Left colon (tissue), 2 donors: ENCODE measurements at places on chromosomes 2 and 18. TPM values are rescaled to one million over a fixed set of nuclear protein-coding genes. Genes with fewer than 3 reads are reported as not detected.

DNA sequence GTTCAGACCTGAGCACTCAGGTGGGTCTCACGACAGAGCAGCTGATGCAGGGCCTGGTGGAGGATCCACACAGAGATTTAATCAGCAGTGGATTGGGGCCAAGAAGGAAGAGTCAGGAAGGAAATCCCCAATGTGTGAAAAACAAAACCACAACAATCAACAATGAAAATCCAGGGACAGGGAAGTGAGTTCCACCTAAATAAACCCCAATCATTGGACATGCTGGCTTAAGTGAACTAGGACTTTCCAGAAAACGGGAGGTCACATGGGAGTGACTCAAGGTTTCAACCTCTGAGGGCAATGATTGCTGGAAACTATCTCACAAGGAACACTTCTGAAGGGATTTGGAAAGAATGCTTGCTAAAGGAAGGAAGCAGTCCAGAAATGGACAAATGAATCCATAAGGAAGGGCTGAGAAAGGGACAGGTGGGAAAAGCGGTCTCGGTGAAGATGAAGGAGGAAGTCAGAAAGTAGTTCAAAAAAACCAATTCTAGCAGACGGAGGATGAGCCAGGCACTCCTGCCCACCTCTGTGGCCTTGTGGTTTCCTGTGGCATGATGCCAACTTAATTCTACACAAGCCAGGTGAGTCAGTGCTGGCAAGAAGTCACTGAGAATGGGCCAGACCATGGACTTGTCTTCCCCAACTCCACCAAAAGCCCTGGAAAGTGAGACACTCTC is 15.4 kb upstream of the XDH start:
- DNase-seq, result no peak

GRCh38 chr18:56291294-56291693 is 347.1 kb downstream of the TXNL1 start:
- DNase-seq, result no peak

- no peak for DNase-seq
Observed at GRCh38 chr18:24022161-24022560, 7.6 kb downstream of the TTC39C start.

GRCh38 chr2:148660999-148661398 is 16.4 kb downstream of the EPC2 start:
- no peak for DNase-seq

The SCTR gene
- 0.45 TPM for total RNA-seq

The WDR75 gene
- total RNA-seq, result 18.0 TPM

GRCh38 chr18:61198486-61198885 is 134.7 kb upstream of the CDH20 start:
- DNase-seq, result no peak

DNA sequence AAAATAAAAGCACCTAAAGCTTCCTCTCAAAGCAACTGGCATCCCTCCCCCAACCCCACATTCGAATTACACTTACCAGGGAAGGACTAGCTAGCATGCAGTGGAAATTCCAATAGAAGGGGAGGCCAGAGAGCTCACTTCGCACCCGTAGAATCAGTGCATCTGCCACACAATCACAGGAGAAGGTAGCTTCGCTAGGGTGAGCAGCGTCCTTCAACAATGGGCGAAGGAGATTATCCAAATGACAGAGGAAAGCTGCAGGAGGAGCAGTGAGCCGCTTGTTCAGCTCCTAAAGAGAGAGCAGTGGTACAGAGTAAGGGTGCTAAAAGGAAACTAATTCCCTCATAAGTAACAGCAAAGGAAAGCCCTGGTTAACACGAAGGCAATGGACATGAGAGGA is 3.2 kb downstream of the NHEJ1 start:
- no peak for DNase-seq

The EMX1 gene
- total RNA-seq, result 2.2 TPM

GRCh38 chr2:160322320-160322719 is 122.2 kb upstream of the ITGB6 start:
- no peak for DNase-seq

The GREB1L gene
- not detected for total RNA-seq

- no peak for DNase-seq
Observed at GRCh38 chr2:3465844-3466481, 53.4 kb downstream of the ADI1 start.

GRCh38 chr2:38533180-38533579 is 69.5 kb downstream of the HNRNPLL start:
- no peak for DNase-seq

DNA sequence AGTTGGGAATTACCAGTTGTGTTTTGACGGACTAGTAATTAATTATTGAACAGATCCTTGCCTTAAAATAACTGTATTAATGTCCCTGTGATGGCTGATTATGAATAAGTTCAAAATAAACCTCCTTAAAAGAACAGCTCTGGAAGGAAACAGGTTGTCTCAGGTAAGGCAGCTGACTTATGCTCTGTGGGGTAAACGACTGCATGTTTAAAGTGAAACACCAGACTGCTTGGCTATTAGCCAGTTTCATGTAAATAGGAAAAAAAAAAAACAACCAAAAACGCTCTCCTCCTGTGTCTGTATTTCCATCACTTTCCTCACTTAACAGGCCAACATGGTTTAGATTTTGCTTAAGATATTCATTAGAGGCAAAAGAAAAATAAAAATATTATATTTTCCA is 243.6 kb downstream of the TMEM182 start:
- no peak for DNase-seq

The HOXD13 gene
- total RNA-seq, result 0.15 TPM

DNA sequence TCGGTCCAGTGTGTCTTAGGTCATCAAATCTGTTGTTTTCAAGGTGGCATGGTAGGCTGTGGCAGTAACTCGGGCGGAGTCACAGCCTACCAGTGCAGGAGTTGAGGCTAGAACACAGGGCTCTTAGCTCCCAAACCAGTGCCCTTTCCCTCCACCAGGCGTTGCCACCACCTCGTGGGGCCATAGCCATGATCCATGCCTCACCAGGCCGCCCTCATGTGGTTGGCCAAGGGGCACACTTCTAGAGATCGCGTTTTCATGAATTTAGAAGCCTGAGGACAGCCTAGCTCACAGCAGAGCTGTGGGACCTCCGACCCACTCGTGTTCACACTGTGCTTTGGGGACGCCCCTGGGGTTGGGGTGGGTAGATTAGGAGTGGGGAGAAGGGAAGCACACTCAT is 10.6 kb downstream of the SEC11C start:
- DNase-seq, result no peak

DNA sequence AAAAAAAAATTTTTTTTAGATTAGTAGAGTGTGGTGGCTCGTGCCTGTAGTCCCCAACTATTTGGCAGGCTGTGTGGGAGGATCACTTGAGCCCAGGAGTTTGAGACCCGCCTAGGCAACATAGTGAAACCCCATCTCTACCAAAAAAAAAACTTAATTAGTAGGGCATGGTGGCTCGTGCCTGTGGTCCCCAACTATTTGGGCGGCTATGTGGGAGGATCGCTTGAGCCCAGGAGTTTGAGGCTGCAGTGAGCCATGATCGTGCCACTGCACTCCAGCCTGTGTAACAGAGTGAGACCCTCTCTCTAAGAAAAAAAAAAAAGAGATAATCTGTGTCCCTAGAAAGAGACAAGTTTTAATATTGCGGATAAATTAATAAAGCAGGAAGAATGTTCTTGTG is 8.8 kb downstream of the GPR55 start:
- DNase-seq, result peak; percentile 0

DNA sequence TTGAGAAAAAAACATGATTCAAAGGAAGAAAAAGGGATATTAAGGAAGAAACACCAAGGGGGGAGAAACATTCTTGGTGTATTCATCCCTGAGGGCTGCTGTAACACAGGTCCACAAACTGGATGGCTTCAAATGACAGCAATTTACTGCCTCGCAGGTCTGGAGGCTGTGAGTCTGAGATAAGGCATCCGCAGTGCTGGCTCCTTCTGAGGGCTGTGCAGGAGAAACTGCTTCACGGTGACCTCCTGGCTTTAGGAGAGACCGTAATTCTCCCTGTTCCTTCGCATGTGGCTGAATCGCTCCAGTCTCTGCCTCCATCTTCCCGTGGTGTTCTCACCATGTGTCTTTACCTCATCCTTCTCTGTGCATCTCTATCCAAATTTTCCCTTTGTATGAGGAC is 490.7 kb downstream of the EIPR1 start:
- no peak for DNase-seq

DNA sequence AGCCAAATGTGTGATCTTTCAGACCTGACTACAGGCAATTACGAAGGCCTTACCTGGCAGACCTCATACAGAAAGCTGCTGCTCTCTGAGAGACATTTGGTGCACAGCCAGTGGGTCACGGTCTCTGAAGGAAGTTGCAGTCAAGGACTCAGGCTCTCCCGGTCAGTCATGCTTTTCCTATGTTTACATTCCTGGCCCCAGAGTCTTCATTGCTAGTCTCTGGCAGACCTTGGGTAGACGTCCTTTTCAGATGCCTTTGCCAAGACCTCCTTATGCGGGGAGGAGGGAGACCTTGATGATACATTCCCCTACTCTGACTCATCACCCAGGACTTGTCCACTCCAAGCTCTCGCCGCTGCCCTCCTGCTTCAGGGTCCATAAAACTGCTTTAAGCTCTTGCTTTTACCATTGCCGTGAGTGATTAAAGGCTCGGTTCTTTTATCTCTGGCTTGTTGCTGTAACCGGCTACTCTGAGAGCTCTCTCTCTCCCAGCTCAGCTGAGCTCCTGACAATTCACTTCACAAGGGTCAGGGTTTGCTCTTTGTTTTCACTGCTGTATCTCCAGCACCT is 62.0 kb upstream of the SLC35F5 start:
- DNase-seq, result peak; percentile 23

GRCh38 chr2:16221461-16222010 is 281.2 kb downstream of the MYCN start:
- DNase-seq, result no peak

The WDR43 gene
- total RNA-seq, result 38.2 TPM

The DUSP19 gene
- 1.0 TPM for total RNA-seq

DNA sequence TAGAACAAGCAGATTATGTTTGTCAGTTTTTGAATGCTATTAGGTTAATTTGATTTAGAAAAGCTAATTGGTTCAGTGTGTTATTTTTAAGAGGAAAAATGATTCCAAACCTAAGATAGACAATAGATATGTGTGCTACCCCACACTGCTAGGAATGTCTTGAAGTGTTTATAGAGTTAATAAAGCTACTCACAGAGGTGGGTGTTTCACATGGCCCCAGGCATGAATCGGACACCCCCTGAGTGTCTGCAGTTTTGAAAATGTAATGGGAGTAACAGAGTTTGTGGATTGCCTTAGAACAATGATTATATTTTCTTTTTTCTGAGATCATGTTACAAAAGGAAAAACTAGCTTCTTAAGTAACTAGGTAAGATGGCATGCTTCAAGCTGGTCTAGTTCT is 348.3 kb downstream of the ADCYAP1 start:
- DNase-seq, result no peak

The NPHP1 gene
- total RNA-seq, result 0.56 TPM

The SKOR2 gene
- total RNA-seq, result not detected

The TBR1 gene
- not detected for total RNA-seq

GRCh38 chr2:169221745-169222369 is 140.5 kb downstream of the LRP2 start:
- DNase-seq, result no peak

DNA sequence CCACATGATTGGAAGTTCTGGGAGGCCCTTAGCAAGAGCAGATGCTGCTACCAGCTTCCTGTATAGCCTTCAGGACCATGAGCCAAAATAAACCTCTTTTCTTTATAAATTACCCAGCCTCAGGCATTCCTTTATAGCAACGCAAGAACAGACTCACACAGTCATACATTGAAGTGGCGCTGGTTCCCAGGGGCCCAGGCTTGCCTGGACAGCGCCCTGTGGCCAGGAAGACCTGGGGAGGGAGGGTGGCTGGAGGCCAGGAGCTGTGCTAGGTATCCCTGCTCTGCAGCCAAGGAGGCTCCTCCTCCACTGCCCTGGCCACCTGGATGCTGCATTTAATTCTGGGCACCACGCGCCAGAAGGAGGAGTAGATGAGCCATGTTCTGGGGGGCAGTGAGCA is 98.1 kb downstream of the AGAP1 start:
- DNase-seq, result no peak

DNA sequence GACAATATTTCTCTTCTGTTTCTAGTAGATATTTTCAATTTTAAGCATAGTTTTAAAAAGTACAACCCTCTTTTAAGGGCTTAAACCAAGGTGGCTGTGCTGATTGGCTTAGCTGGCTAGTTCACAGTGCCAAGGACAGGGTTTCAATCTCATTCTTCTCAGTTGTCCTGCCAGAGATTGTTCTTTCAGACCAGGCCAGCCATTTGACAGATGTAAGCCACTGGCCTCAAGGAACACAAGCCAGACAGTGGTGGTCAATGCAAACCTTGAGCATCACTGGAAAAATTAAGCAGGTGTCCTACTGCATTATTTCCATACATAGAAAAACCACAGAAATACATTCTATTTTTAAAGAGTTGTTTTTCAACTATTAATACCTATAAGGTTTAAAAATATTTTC is 5.9 kb downstream of the RNF103 start:
- no peak for DNase-seq

- no peak for DNase-seq
Observed at GRCh38 chr2:142946941-142947340, 69.5 kb downstream of the KYNU start.

The CEP192 gene
- 24.7 TPM for total RNA-seq

GRCh38 chr2:20231598-20232026 is 6.7 kb upstream of the SDC1 start:
- DNase-seq, result peak; percentile 84

DNA sequence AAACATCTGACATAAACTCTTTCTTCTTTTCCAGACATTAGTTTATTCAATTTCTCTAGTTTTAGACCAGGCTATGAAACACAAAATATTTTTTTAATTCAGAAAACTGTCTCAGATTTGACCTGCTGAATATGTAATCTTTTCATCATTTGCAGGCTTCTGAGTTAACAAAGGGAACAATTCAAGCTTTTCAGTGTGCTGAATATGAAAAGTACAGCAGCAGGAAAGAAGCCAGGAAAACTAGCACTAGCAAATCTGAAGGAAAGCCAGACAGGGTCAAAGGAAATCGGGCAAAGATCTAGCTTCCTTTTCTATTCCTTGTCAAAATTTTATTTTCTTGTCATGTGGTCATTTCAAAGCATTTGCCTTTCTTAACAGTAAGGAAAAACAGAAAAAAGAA is 35.3 kb downstream of the ACVR1C start:
- no peak for DNase-seq

The TNFAIP6 gene
- total RNA-seq, result 0.25 TPM

GRCh38 chr2:218281449-218281848 is 10.9 kb downstream of the TMBIM1 start:
- DNase-seq, result no peak

- DNase-seq, result no peak
Observed at GRCh38 chr2:173830170-173830569, 135.0 kb downstream of the SP3 start.

- no peak for DNase-seq
Observed at GRCh38 chr18:13328213-13328612, 109.7 kb downstream of the LDLRAD4 start.

The ATOH8 gene
- total RNA-seq, result 3.4 TPM

- DNase-seq, result no peak
Observed at GRCh38 chr18:21218862-21219261, 23.2 kb upstream of the GREB1L start.
